SK-N-DZ (cell line): ENCODE measurements at places on chromosomes 11 and 22.
A peak's percentile ranks its signal among the peaks of the same experiment; 100 is the strongest.

DNA sequence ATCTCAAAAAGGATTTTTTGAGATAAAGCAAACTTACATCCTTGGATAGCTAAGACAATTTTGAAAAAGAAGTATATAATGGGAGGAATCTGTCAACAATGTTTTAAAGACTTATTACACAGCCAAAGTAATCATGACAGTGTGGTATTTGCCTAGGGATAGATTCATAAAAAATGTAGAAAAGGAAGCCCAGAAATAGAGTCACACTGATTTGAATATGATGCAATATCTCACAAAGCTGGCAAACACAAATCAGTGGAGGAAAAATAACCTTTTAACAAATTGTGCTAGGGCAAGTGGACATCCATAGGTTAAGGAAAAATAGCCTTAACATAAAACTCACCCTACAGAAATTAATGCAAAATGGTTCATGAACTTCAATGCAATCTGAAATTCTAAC is 6.0 kb downstream of the XKR3 start:
- no peak for DNase-seq

DNA sequence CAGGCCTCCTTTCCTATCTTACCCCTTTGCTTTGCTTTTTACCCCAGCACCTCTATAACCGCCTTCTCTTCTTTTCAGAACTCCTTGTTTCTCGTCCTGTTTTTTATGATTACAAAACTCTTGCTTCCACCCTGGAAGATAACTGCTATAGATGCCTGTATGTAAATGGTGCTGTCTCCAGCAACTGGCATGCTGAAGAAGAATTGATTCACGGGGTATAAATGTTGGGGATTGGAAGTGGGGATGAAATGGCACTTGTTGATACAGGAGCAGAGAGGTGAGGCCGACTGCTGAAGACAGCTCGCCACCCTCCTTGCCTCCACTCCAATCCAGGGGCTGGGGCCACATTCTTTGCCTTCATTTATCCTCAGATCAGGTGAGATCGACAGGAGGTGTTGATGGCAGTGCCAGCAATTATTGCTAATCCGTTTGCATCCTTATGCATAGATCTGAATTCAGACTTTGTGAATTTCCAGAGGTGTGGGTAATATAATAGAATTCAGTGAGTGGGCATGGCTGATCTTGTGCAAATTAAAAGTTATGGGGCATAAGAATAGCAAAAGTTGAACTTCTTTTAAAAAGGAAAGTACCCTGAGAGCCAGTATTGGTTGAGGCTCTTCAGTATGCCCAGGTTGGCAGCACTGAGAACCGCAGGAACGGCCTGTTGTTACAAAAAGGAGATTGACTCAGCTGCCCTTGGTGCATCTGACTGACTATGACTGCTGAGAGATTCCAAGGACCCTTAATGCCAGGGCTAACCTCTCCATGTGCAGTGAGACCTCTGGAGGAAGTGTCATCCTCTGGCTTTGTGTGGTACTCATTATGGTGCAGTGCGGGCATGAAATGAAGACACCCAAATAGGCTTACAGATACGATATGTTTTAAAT is 5.3 kb downstream of the NEAT1 start:
- DNase-seq, result peak; percentile 47

DNA sequence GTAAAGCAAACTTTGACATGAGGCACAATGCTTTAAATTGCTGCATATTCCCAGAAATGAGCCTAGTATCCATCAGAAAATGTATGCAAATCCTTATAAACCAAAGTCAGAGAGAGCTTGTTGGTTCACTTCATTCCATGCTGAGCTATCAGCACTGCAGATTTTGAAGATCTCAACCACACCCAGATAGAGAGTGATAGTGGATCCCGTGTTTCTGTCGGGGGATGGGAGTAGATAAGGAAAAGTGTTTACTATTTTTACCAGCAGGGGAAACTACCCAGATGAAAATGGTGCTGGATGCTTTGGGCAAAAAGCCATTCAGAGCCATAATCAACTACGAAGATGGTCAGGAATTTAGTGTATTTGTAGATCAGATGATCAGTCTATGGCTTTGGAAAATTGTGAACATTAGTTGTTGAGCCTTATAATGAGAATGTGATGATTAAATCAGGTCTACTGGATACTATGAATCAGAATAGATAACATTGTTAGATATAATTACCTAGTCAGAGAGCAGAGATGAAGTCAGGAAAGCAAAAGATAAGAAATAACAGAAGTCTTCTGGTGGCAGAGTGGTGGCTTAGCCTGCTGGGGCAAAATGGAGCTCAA is 10.8 kb downstream of the OR51B6 start:
- DNase-seq, result no peak

- DNase-seq, result no peak
Measured at GRCh38 chr11:69033431-69033830, 15.3 kb upstream of the TPCN2 start.

- DNase-seq, result no peak
Measured at GRCh38 chr22:27213766-27214581, 556.6 kb downstream of the MIAT start.

GRCh38 chr11:64882243-64882642 is 3.8 kb upstream of the EHD1 start:
- DNase-seq, result no peak

DNA sequence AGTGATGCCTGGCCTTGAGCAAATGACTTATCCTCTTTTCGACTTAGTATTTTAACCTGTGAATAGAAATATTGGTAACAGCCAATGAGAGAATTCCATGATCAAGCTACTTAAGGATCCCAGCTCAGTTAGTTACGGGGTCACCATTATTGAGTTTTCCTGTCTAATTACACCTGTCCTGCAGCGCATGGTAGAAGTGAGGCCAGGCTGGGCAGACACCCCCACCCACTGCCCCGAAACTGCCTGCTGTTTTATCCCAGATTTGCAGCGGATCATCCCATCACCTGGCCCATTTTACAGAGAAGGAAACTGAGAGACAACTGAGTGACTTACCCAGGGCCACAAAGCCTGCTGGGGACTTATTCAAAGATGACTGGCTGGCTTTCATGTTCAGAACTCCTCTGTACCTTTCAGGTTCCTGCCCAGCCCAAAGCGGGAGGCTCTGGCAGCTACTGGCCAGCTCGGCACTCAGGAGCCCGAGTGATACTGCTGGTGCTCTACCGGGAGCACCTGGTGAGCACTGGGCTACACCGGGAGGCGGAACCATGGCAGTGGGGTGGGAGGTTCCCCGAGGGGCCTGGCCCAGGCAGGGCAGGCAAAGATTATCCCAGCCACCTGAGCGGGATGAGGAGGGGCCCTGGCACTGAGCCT is 1.4 kb downstream of the MUS81 start:
- DNase-seq, result no peak

DNA sequence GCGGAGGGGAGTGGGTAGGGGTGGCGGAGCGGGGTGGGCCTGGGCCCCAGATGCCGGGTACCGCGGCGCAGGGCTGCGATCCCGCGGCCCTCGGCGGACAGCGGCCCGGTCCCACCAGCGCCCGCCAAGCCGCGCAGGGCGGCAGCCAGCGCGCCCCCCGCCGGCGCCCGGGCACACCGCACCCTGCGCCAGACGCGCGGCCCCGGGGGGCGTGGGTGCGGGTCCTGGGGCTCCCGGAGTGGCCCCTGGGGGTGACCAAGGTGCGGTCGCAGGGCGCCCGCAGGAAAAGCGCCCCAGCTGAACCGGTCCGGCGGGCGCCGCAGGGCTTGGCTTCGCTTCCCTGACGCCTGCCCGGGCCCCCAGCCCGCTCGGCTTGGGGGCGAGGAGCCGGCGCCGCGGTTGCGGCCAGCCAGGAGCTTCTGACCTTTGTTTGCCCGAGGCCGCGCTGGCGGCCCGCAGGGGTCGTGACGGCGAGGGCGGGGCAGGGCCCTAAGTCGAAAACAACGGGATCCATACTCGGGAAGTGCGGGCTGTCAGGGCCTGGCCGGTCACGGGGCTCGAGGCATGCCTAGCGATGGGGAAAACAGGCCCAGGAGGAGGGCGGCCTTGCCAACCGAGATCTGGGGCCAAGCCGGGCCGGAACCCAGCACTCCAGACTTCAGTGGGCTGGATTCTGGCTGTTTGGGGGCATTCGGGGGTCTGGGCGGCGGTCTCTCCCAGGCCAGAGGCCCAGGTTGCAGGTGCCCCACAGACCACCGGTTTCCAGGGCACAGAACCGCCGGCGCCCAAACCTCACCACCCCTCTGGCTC is 581 bp upstream of the AP5B1 start:
- peak; percentile 30 for DNase-seq

GRCh38 chr11:129747071-129747470 is 68.6 kb upstream of the TMEM45B start:
- no peak for DNase-seq

- no peak for DNase-seq
Measured at GRCh38 chr22:22909605-22910271, 22.1 kb downstream of the IGLL5 start.

GRCh38 chr11:40506226-40506625 is 953.2 kb downstream of the LRRC4C start:
- no peak for DNase-seq

DNA sequence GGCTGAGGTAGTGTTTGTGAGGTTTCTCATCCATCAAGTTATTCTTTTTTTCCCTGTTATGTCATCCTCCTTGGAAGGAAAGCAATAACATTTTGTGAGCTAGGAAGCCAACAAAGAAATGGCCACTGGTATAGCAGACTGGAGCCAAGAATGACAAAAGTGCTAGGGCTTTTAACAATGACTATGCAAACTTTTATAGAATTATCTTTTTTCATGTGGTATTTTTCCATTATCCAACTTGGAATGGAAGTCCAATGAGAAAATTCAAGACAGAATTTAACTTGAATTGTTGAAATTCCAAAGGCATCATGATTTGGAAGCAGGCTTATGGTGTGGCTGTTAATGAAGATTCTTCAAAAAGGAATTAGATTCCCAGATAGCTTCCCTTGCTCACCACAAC is 216.4 kb upstream of the PDGFD start:
- DNase-seq, result no peak

- no peak for DNase-seq
Measured at GRCh38 chr11:35304900-35305460, 114.4 kb downstream of the SLC1A2 start.

GRCh38 chr11:12185914-12186313 is 75.5 kb downstream of the MICAL2 start:
- DNase-seq, result no peak

DNA sequence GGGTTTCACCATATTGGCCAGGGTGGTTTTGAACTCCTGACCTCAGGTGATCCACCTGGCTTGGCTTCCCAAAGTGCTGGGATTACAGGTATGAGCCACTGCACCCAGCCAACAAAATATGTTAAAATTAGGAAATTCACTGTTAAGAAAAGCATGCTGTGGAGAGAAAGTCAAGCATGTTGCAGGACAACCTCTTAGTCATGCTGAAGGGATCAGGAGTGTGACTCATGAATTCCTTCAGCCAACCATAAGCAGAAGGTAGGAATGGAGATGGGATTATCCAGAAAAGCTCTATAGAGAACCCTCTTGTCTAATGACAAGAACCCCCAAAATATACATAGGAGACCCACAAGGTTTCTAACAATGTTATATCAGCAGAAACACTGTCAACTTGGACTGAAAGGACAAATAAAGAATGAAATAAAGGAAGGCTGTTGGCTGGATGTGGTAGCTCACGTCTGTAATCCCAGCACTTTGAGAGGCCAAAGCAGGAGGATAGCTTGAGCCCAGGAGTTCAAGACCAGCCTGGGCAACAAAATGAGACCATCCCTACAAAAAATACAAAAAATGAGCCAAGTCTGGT is 16.0 kb downstream of the MRTFA start:
- DNase-seq, result no peak

DNA sequence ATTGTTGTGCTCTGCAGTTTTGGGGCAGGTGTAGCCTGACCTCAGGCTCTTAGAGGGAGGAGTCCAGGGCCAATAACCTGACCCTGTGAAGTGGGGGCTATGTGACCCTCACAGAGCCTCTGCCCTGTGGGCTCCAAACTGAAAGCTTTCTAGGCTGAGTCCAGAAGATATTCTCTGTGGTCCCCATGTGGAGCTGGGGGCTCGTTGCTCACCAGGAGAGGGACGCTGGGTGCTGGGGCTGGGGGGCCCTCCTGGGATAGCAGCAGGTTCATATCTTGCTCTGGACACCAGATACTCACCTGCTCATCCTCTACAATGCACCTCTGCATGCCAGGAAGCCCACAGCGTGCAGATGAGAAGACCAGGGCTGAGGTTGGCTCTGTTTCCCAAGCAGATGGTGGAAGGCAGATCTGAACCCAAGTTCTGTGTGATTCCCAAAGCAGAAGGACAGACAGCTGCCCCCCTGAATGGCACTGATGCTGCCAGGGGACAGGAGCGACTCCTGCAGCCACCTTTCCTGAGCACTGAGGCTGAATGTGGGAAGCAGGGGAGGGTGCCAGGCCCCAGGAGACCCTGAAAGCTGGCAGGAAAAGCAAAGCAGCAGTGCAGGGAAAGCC is 1022.0 kb downstream of the TBC1D22A start:
- no peak for DNase-seq
